GM20000 (cell line): ENCODE measurements at places on chromosomes 3 and 15.

- DNase-seq, result no peak
Measured at GRCh38 chr15:77335298-77335697, 84.6 kb downstream of the PEAK1 start.

- DNase-seq, result no peak
Measured at GRCh38 chr3:66452303-66453011, 48.4 kb downstream of the LRIG1 start.

DNA sequence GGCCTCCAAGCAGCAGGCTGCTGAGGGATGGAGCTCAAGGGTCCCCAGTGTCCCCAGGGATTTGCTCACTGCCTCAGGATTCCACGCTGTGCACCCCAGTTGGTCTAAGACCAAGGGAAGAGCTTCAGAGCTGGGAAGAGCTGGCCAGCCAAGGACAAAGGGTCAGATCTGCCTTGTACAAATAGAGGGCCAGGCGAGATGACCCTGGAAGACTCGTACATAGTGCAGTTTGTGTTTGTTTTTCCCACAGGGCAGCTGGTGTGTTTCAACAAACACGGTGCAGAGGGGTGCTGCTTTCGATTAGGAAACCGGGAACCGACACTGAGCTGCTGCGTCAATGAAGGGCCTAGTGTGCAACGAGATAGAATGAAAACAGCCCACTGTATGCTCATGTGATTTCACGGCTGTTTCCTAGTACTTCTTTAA lies 56.1 kb upstream of the TRPM1 start:
- DNase-seq, result peak; percentile 8

- no peak for DNase-seq
Measured at GRCh38 chr15:96477227-96477626, 146.7 kb downstream of the NR2F2 start.

GRCh38 chr15:73851689-73852088 lies 21.7 kb upstream of the TBC1D21 start:
- peak; percentile 52 for DNase-seq

- no peak for DNase-seq
Measured at GRCh38 chr3:100753846-100754245, 44.6 kb downstream of the TFG start.

DNA sequence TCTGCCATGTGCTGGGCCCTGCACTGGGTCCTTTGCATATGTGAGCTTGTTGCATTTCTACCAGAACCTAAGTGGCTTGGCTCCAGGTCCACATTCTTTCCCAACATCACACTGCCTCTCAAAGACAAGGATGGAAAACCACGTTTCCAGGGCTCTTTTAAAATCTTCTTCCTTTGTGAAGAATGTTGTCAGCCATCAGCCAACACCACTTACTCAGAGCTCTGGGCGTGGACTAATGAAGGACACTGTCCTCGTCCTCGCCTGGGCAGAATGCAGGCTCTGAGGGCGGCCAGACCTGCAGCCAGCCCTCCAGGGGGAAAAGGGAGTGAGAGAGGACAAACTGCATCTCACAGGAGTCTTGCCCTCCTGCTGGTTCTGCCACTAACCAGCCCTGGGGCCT lies 49.7 kb downstream of the MAGEF1 start:
- no peak for DNase-seq

GRCh38 chr3:3699816-3700633 lies 99.2 kb upstream of the LRRN1 start:
- no peak for DNase-seq

DNA sequence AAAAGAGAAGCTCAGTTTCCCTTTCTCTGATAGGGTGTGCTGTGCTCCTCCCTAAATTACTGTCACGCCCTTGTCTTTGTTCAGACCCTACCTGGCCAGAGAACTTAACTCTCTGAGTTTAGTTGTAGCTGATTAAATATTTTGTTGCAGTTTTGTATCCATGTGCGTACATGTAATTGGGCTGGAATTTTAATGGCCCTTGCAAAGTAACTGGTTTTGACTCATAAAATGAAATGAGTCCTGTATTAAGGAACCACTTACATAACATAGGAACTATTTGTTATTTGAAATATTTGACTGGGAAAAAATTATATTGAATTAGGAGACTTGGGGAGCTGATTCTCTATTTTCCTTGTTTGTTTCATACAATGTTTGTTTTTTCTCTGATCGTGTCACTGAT lies 80.2 kb downstream of the LRRK1 start:
- DNase-seq, result no peak
